ENCODE measurements at places on chromosomes 2 and 18.

DNA sequence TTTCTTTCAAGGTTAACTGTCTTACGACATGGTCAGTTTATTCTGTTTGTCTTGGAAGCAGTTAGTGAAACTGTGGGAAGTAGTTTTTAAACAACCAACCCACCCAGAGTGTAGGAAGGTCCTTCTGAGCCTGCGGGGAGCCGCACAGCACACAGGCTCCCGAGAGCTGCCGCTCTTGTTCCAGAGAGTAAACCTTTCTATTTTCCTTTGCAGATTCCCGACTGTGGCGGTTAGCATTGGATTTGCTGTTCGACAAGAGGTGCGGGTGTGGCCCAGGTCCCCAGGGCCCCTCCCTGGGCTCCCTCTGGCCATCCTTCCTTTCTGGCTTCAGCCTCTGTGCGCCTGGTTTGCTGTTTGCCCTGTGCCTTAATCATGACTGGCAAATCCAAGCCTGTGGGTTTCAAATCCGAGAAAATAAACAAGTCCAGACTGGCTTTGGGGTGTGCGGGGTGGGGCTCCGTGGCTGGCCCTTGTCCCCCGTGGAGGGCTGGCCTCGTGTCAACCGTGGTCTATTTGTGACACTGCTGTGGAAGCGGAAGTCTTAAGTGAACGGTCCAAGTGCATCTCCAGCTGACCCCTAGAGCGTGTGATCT, 30.7 kb downstream of the IMPA2 start:
- H3K27ac ChIP-seq: peak overlapping the region; percentile 94
- H3K4me1 ChIP-seq: peaks cover 100% of the 10 kb centered on the region
- H3K36me3 ChIP-seq: no peaks in the 10 kb centered on the region
- H3K27me3 ChIP-seq: no peaks in the 10 kb centered on the region

GRCh38 chr2:14928056-14928455, 295.5 kb downstream of the LRATD1 start:
- no peaks in the 10 kb centered on the region for H3K27me3 ChIP-seq
- no peak overlapping the region for H3K27ac ChIP-seq
- H3K36me3 ChIP-seq: no peaks in the 10 kb centered on the region
- DNase-seq: no peak
- H3K4me3 ChIP-seq: no peak overlapping the region

- H3K4me1 ChIP-seq: peaks cover 9% of the 10 kb centered on the region
- H3K27ac ChIP-seq: no peak overlapping the region
- no peaks in the 10 kb centered on the region for H3K27me3 ChIP-seq
- no peaks in the 10 kb centered on the region for H3K36me3 ChIP-seq
- no peak for DNase-seq
Measured at GRCh38 chr2:111519071-111519470, 364.9 kb downstream of the ANAPC1 start.

DNA sequence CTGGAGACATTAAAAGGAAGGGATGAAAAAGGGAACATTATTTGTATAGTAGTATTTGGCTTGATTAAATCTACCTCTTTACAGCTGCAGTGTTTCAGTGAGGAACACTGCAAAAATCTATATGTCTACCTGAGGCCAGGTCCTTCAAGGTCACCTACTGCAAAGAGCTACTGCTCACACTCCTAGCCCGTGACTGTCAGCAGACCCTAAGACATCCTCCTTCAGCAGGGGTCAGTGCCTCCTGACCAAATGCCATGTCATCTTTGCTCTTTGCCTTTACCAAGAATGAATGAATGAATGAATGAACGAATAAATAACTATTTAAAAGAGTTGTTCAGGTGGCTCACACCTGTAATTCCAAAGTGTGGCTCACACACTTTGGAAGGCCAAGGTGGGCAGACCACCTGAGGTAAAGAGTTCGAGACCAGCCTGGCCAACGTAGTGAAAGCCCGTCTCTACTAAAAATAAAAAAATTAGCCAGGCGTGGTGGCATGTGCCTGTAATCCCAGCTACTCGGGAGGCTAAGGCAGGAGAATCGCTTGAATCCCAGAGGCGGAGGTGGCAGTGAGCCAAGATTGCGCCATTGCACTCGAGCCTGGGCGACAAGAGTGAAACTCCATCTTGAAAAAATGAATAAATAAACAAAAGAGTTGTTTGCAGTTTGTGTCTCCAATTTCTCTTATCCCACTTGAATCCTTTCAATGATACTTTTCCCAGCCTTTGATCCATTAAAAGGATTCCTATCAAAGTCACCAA, 84.3 kb upstream of the GRB14 start:
- peaks cover 2% of the 10 kb centered on the region for H3K36me3 ChIP-seq
- no peak overlapping the region for H3K27ac ChIP-seq
- peaks cover 27% of the 10 kb centered on the region for H3K4me1 ChIP-seq
- H3K4me3 ChIP-seq: no peak overlapping the region

GRCh38 chr2:215466097-215466909, 30.4 kb upstream of the FN1 start:
- H3K4me3 ChIP-seq: no peak overlapping the region
- H3K27ac ChIP-seq: no peak overlapping the region
- no peak for DNase-seq
- H3K27me3 ChIP-seq: no peaks in the 10 kb centered on the region

DNA sequence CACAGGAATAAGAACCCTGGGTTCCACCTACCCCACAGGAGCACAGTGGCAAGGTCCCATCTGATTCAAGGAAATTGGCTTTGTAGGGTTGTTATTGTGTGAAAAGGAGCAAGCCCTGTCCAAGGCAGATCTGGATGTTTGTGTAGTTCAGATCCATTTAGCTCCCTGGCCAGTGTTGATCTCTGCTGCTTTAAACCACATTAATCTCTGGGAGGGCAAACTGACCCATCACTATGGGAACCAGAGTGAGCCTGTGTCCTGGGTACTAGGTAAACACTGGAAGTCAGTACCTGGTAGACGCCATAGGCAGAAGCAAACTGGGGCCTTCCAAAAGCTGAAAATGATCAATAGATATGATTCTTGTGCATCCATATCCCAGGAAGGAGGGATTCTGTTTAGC, 271.5 kb upstream of the EPAS1 start:
- no peaks in the 10 kb centered on the region for H3K4me1 ChIP-seq

GRCh38 chr2:163630836-163631235, 105.0 kb downstream of the FIGN start:
- H3K27me3 ChIP-seq: no peaks in the 10 kb centered on the region
- H3K4me3 ChIP-seq: no peak overlapping the region
- H3K4me1 ChIP-seq: no peaks in the 10 kb centered on the region

DNA sequence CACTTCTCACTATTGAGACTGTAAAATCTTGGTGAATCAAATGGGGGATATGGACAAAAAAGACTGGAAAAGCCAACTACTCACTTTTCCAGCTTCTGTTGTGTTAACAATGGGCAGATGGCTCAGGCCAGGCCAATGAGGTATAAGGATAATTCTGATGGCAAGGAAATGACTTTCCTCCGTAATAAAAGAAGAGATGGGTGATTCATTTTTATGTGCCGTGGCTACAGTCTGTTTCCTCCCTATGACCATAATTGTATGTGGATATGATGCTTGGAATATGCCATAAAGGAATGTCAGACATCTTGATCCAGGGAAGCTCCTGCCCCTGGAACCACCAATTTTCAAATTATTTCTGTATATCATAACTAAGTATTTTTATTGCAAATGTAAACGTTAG, 406.8 kb downstream of the CCDC85A start:
- no peak for DNase-seq
- H3K36me3 ChIP-seq: no peaks in the 10 kb centered on the region
- no peak overlapping the region for H3K4me3 ChIP-seq
- no peaks in the 10 kb centered on the region for H3K4me1 ChIP-seq
- H3K27ac ChIP-seq: no peak overlapping the region

GRCh38 chr18:79526468-79527460, 131.0 kb downstream of the NFATC1 start:
- H3K27me3 ChIP-seq: no peaks in the 10 kb centered on the region
- H3K4me3 ChIP-seq: no peak overlapping the region
- DNase-seq: peak; percentile 1
- no peak overlapping the region for H3K27ac ChIP-seq
- H3K4me1 ChIP-seq: no peaks in the 10 kb centered on the region

GRCh38 chr2:7379799-7380198, 462.6 kb downstream of the RNF144A start:
- H3K4me3 ChIP-seq: no peak overlapping the region
- no peak overlapping the region for H3K27ac ChIP-seq
- DNase-seq: peak; percentile 81
- H3K4me1 ChIP-seq: peaks cover 12% of the 10 kb centered on the region

- no peaks in the 10 kb centered on the region for H3K4me1 ChIP-seq
- H3K27ac ChIP-seq: no peak overlapping the region
Measured at GRCh38 chr2:10774394-10774793, 38.2 kb downstream of the PDIA6 start.

GRCh38 chr2:52934323-52934898, 833.2 kb upstream of the CHAC2 start:
- no peaks in the 10 kb centered on the region for H3K36me3 ChIP-seq
- peak overlapping the region; percentile 86 for H3K27ac ChIP-seq
- no peak overlapping the region for H3K4me3 ChIP-seq
- peak; percentile 37 for DNase-seq

DNA sequence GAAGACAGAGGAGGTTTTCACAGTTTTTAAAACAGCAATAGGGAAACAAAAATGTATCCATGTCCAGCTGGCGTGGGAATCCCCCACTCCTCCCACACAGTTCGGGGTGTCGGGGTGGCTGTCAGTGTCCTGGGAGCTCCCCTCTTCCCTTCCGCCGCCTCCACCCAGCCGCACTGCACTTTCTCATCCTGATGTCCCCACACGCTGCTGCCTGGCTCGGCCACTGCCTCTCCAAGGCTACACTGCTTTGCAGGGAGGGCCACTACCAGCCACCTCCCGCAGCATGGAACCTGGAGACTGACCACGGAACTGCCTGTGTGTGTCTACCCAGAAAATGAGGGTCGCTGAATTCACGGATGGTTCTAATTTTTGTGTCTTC, 138.7 kb upstream of the CTDP1 start:
- DNase-seq: no peak
- H3K36me3 ChIP-seq: no peaks in the 10 kb centered on the region
- no peaks in the 10 kb centered on the region for H3K27me3 ChIP-seq
- H3K4me1 ChIP-seq: no peaks in the 10 kb centered on the region
- H3K4me3 ChIP-seq: no peak overlapping the region

DNA sequence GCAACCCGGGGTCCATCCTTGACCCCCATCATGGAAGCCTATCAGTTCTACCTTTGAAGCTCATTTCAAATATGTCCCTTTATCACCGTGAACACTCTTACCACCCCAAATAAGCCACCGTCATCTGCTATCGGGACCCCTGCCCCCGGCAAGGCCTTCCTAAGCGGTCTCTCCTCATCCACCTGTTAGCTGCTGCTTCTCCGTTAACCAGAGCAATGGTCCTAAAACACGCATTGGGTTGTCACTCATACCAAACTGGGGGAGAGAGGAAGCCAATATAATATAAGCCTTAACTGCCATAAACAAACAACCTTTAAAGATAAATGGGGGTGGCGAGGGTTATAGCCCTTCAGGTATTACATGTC, 680 bp downstream of the ASNSD1 start:
- no peaks in the 10 kb centered on the region for H3K27me3 ChIP-seq
- peaks cover 13% of the 10 kb centered on the region for H3K4me1 ChIP-seq
- no peaks in the 10 kb centered on the region for H3K36me3 ChIP-seq
- peak overlapping the region; percentile 69 for H3K27ac ChIP-seq

DNA sequence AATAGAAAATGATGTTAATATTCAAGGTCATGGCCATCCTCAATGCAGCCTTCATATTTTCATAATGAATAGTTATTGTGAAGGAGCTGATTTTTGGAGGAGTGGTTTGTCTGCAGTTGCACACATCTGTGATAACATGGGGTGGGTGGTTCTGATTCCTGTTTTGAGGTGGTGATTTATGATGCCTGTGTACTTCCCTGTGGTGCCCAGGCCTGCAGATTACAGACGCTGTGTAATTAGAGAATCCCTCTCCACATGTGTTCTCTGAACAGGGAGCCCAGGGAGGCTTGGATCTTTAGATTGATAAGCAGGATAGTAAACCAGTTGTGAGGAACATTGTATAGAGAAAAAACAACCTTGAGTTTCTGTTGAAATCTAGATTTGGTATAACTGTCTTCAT, 117.5 kb downstream of the AGAP1 start:
- H3K4me3 ChIP-seq: no peak overlapping the region
- H3K36me3 ChIP-seq: no peaks in the 10 kb centered on the region
- H3K27ac ChIP-seq: no peak overlapping the region
- no peaks in the 10 kb centered on the region for H3K27me3 ChIP-seq
- H3K4me1 ChIP-seq: peaks cover 34% of the 10 kb centered on the region

DNA sequence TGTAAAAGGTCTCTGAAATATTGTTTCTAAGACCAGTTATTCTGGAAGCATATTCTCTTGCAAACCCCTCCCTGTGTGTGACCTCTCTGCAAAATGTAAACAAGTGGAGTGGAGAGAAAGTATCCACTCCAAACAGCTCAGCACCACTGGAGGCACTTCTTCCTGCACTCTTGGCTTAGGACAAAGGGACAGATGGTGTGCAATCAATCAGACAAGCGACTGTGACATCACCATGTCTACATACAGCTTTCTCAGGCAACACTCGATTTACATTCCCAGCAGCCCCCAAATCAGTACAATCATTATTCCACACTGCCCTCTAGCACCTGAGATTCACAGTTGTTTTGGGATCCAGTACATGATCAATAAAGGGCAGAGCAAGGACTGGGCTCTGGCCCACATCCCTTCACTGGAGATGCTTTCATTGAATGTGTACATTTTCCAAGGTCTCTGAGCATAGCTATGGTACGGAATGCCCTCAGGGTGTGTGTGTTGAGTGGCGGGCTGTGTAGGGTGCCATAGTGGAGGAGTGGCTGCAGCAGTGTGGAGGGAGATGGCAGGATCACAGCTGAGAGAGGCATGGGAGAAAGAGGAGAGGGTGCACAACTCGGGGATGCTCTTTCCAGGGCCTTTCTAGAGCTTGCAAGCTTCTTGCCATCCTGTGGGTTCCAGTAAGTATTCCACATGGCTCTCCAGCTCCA, 311.8 kb upstream of the ST6GAL2 start:
- no peaks in the 10 kb centered on the region for H3K27me3 ChIP-seq
- no peak overlapping the region for H3K4me3 ChIP-seq
- no peaks in the 10 kb centered on the region for H3K4me1 ChIP-seq
- no peak overlapping the region for H3K27ac ChIP-seq
- H3K36me3 ChIP-seq: no peaks in the 10 kb centered on the region
- DNase-seq: no peak

- no peaks in the 10 kb centered on the region for H3K36me3 ChIP-seq
- no peak overlapping the region for H3K4me3 ChIP-seq
- DNase-seq: no peak
- no peaks in the 10 kb centered on the region for H3K27me3 ChIP-seq
Measured at GRCh38 chr2:160028431-160029269, 33.8 kb downstream of the PLA2R1 start.
